Activated CD8-positive, alpha-beta memory T cell treated with anti-CD3 and anti-CD28 coated beads for 4 hours (primary cell): ENCODE measurements at places on chromosomes 7 and 10.

DNA sequence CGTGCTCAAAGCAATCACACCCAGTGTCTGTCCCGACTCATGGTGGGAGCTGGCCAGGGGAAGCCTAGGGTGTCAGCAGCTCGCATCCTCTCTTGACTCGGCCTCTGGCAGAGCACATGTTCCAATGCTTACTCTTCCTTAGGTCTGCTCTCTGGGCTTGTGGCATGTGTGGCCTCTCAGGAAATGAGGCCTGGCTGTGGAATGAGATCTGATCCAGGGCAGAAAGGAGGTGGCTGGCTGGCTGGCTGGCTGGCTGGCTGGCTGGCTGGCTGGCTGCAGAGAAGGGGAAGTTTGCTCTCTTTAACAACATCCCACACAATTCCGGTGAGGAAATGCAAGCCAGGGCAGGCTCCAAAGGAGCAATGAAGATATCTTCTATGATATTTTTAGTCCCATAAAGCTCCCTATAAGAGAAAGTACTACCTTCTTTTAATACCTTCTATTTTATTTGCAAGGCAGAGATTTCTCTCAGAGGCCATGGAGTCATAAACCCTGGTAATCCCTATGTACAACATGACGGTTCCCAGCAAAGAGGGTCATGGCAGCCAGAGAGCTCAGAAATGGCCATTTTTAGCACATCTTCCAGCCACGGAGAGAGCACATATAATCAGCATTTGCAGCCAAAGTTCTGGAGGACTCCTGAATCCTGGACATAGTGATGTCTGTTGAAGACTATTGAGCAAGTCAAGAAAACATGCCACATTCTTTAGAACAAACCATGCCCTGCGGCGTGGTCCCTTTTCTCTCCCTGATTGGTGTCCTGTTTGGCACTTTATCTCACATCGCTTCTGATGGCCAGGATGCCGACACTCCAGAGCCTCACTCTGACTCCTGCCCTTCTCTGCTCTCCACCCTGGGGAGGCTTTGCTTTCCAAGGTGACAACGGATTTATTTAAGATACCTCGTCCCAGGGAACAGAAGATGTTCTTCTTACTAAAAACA is 153.7 kb downstream of the FANK1 start:
- DNase-seq, result no peak

DNA sequence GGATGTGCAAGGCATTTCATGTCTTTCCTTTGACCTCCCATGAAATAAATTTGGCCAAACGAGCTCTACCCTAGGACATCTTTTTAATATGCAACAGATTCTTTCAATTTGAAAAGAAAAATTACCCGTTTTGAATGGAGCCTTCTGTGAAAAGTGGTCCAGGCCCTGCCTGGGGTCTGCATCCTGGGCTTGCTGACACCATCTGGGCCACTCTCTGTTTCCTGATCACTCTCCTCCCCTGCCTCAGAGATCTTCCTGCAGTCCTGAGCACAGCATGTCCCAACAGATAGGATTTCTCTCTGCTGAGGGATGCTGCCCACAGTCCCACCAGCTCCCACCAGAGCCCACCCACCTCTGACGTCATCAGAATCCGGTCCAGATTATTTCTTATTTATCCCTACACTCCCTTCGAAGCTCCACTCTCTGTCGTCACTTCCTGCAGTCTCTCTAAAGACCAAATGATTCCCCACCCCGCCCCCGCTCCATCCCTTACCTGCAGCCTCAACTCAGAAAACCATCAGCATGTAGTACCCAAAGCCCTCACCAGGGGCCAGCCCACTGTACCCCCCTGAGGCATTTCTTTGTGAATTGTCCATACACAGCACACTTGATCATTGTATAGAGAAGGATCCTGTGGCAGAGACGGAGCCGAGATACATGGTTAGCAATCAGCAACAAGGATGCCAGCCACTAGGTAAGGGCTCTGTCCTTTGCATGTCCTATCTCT is 192.1 kb upstream of the MGMT start:
- DNase-seq, result no peak

- no peak for DNase-seq
Measured at GRCh38 chr7:154879629-154880028, 123.3 kb downstream of the PAXIP1 start.

DNA sequence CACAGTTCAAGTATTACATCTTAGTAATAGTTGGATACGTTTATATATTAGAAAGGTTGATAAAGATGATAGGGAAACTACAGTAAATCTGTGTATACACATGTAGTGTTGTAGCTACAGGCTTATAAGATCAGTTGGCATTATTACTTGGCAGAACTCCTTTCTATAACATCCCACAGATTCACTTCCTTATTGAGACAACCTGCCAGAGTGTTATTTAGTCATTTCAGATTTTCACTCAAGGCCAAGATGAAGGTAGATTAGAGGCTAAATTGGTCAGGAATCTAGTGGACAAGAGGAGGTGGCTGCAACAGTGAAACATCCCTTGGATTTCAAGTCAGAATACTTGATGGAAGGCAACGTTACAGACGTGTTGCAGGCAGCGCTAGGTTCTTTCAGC is 63.0 kb downstream of the PAPSS2 start:
- no peak for DNase-seq

DNA sequence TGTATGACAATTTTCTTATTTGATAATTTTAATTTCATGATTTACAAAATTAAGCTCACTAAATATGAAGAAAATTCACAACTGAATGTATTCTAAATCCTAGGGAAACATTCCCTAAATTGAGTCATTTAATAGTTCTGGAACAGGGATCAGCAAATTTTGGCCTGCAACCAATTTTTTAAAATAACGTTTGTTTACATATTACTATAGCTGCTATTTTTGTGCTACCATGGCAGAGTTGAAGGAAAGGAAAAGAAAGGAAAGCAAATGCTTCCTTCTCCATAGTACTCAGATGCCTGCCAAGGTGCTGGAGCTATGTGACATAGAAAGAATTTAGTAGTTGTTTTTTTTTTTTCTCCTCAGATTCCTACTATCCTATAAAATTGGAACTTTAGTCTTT is 1307.7 kb upstream of the LRRTM3 start:
- DNase-seq, result no peak
